ENCODE measurements at places on chromosomes 7 and 10.
A peak's percentile ranks its signal among the peaks of the same experiment; 100 is the strongest.

DNA sequence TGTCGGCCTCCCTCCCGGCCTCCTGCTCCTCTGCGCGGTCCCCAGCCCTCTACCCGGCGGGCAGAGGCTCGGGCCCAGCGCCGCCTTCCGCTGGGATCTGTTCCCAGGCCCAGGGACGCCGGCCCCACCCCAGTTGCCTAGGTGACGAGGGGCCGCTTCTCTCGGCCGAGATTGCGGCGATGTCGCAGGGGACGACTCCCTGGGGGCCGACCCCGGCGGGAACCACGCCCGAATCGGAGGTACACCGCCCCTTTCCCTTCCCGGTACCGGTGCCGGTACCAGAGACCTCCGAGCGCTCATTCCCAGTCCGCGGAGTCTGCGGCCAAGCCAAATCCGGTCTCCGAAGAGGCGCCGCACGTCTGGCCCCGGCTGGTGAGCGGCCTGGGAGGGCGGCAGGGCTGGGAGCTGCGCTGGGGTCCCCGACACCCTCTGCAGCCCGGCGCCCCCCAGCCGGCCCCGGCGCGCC, at the start of gene CABCOCO1:
TSS of gene CABCOCO1 (plus strand) at position 136 of the 466 bp plus-strand sequence. CDS start at position 180, 44 bp downstream.
- no peak for DNase-seq

DNA sequence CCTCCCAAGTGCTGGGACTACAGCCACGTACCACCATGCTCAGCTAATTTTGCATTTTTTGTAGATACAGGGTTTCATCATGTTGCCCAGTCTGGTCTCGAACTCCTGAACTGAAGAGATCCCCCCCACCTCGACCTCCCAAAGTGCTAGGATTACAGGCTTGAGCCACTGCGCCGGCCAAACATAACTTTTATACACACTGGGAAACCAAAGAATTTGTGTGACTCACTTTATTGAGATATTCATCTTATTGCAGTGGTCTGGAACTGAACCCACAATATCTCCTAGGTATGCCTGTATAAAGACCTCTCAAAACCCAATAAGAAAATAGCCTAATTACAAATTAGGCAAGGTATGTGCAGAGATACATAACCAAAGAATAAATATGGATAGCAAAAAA, 182.6 kb upstream of the FEZF1 start:
- DNase-seq, result no peak

GRCh38 chr10:103747193-103747865, 108.0 kb downstream of the SH3PXD2A start:
- DNase-seq, result no peak

- DNase-seq, result no peak
These were observed 4.3 kb upstream of the UPK3B start for GRCh38 chr7:76506081-76506440.

GRCh38 chr10:32114508-32114907, 58.3 kb upstream of the KIF5B start:
- no peak for DNase-seq

DNA sequence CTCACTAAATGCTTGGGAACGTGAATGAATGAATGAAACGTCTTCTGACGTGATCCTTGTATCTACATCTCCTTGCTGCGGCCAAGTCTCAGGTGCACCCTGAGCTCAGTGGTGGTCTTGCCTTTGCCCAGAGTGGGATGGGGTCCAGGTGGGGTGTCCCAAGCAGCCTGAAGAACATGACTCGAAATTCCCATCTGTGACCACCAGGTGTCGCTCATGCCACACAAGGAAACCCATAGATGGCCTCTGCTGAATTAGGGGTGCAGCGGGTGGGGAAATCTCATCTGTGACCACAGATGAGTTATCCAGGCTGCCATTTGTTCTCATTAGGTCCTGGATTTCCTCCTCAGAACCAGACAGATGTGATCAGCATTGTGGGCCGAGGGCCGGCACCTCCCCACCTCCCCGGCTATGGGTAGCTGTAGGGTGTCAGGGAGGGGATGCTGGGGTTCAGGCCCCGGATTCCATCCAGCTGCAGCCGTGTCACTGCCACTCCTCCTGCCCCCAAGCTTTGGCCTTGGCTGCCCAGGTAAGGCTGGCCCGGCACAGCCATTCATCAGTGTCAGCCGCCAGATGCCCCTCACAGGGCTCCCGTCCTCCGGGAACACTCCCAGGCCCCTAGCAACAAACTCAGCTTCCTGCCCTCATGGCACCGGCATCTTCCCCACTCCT, 21.0 kb upstream of the GNA12 start:
- DNase-seq, result peak; percentile 81

DNA sequence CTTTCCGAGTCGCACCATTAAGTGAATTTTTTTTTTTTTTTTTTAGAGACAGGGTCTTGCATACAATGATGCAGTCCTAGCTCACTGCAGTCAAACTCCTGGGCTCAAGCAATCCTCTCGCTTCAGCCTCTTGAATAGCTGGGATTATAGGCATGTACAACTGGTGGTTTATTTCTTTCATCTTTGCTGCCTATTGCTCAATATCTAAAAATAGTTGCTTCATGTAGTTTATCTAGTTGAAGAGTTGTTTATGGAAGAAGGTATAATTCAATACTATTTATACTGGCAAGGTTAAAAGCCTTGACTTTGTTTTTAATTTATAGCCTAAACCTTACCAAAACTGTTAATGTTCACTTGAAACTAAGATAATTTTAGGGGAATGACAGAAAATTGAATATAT, 66.9 kb downstream of the SEMA3D start:
- no peak for DNase-seq

DNA sequence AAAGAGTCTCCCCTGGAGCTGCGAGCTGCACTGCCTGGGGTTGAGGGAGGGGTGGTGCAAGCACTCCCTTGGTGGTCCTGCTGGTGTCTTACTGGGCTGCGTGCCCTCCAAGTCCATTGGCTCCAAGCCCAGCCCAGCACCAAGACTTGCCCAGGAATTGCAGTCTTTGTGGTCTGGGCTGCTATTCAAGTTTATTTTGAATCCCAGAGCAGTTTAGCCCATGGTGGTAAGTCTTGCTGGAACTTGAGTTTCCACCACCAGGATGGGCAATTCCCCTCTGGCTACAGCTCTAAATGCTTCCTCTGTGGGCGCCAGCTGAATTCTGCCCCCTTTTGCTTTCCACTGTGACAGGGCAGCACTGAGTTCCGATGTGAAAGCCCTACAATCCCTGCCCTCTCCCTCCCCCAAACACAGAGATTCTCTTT, 25.1 kb downstream of the GALNT11 start:
- DNase-seq, result no peak

DNA sequence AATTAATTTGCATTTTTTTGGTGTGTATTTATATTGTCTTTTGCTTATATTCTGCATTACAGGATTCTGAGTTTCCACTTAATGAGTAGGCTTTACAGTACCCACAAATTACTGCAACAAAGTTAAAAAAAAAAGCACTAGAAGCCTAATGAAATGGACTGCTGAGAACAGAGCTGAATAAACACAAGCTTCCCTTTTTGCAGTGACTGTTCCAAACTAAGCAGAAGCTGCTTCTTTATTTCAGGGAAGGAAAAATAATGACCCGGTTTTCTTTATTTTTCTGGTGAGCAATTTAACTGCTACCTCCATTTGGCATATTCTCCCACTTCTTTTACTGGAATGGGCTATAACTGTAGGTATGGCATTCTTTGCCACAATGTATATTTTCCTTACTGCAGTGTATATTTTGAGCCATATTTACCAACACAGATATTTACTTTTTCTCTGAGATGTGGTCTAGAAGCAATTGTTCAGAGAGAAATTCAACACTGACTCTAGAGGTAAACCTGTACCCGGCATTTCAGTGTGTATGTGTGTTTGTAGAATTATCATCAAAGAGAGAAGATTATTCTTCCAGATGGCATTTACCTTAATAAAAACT, 56.9 kb downstream of the HDAC9 start:
- no peak for DNase-seq

DNA sequence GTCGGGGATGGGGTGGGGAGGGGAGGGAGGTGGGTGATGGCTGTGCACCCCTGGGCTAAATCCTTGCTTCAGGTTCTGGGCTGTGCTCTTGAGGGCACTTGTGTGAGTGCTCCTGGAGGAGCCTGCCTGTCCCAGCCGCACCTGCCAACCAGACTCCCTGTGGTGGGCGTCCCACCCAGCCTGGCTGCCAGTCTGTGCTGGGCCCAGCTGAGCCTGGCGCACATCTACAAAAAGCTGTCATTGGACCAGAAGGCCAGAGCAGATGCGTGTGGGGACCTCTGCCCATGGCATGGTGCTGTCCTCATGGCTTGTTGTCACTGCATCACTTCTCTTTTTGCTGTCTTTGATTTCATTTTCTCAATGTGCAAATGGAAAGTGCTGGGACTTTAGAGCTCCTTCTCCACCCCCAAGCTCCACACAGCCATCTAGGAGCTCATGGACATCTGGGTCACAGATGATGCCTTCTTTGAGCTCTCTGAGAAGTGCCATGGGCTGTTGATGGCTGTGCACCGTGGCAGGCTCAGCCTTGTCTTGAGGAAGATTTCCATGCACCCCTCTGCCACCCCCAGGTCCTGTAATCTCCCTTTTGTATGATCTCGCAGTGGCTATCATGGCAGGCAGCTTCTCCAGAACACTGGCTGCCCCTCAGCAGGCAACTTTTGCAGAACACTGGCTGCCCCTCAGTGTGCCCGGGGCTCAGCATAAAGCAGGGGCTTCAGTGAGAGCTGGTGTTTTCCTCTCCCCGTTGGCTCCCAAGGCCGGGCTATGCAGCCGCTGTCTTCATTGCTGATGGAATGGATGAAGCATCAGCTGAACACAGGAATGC, 83.9 kb downstream of the ADCY1 start:
- no peak for DNase-seq

DNA sequence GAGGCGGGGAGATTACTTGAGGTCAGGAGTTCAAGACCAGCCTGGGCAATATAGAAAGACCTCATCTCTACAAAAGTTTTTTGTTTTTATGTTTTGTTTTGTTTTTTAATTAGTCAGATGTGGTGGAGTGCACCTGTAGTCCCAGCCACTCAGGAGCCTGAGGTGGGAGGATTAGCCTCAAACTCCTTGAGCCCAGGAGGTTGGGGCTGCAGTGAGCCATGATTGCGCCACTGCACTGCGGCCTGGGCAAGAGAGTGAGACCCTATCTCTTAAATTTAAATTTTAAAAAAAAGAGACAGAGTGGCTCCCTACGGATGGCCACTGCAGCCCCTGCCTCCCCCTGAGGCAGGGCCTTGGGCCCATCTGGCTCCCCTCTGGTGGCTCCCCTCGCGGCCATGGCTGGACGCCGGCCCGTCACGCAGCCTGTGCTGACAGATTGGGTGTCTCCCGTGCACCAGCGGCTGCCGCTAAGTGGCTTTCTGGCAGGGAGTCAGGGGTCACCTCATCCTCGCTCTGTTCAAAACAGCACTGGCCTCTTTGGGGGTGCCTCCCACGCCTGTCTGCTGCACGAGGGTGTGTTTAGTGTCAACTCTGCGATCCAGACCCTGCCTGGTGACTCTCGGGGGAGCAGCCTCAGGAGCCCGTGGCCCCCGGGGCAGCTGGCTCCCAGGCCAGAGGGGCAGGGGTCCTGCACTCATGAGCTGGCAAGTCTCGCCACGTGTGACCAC, 44.4 kb upstream of the ELN start:
- DNase-seq, result no peak

DNA sequence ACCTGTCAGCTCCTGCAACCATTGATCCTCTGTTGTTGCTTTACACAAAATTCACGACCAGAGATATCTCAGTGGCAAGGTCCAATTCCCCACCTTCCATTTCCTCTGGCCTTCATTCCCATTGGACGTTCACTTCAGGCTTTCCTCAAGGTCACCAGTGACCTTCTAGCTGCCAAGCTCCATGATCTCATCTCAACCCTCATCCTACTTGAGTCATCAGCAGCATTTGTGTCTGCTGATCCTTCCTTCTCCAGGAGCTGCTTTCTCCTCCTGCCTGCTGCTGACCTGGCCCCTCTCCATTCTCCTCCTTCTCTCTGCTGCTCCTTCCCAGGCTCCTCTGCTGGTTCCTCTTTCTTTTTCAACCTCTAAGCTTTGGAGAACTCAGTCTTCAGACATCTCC, 66.2 kb upstream of the C10orf90 start:
- no peak for DNase-seq

GRCh38 chr7:26224359-26224758, 22.8 kb downstream of the CBX3 start:
- DNase-seq, result no peak

DNA sequence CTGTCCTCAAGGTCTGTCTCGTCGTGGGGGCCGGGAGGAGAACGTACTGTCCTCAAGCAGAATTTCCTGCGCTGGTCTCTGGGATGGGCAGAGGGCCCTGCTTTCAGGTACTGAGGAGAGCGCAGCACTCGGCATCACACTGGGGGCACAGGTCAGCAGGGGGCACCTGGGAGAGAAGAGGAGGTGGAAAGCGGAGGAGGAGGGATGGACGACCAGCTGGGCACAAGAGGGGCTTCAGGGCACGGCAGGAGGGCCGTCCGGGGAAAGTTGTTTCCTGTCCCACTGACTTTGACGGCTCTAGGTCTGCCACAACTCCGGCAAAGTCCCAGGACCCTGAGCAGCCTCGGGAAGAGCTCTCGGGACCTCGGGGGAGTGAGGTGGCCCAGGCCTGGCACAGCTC, 536.9 kb downstream of the DNAJB6 start:
- no peak for DNase-seq

DNA sequence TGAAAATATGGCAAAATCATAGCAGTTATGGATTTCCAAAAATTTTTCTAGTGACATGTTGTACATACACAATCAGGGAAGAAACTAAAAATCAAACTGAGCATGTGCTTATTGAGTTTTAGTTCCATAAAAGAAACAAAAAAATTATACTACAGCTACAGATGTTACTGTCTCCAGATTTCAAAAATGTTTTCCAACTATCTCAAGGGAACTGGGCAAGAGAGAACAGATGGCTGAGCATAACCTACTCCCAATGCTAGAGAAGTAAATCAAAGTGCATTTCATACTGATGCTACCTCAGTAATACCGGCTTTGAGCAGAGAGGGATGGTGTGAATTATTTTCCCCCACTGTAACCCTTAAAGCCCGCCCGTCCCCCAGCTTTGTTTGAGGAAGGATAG, 40.7 kb upstream of the KMT2C start:
- DNase-seq, result no peak

- DNase-seq, result no peak
These were observed 222.0 kb upstream of the ZMIZ1 start for GRCh38 chr10:78846760-78847159.

GRCh38 chr7:95921543-95921942, 149.2 kb downstream of the DYNC1I1 start:
- no peak for DNase-seq

- peak; percentile 41 for DNase-seq
These were observed 49.1 kb upstream of the ELN start for GRCh38 chr7:73978661-73979563.

- DNase-seq, result no peak
These were observed 31.2 kb downstream of the CXCL12 start for GRCh38 chr10:44353721-44354120.

GRCh38 chr10:6406220-6407033, 173.6 kb downstream of the PRKCQ start:
- DNase-seq, result peak; percentile 46

All from activated CD4-positive, alpha-beta T cell treated with anti-CD3 and anti-CD28 coated beads, Interleukin-2, amount 50 U/mL, for 48 hours (primary cell).